ENCODE measurements at places on chromosomes 1 and 21. TPM values are rescaled to one million over a fixed set of nuclear protein-coding genes. Genes with fewer than 3 reads are reported as not detected.

Gene TFB2M
- 18.3 TPM for total RNA-seq

Gene ABCA4
- 0.11 TPM for total RNA-seq

Gene GJB3
- total RNA-seq: not detected

Gene SLC16A4
- 3.3 TPM for total RNA-seq

Gene ESRRG
- 58.5 TPM for total RNA-seq

Gene OR2L2
- not detected for total RNA-seq

Gene ARHGAP30
- 2.4 TPM for total RNA-seq
